Ureter (tissue), 1 donor: ENCODE measurements at places on chromosomes 1 and 21. TPM values are rescaled to one million over a fixed set of nuclear protein-coding genes. Genes with fewer than 3 reads are reported as not detected.

GRCh38 chr1:21939650-21940374, 2.7 kb upstream of the HSPG2 start:
- DNase-seq, result peak; percentile 85

DNA sequence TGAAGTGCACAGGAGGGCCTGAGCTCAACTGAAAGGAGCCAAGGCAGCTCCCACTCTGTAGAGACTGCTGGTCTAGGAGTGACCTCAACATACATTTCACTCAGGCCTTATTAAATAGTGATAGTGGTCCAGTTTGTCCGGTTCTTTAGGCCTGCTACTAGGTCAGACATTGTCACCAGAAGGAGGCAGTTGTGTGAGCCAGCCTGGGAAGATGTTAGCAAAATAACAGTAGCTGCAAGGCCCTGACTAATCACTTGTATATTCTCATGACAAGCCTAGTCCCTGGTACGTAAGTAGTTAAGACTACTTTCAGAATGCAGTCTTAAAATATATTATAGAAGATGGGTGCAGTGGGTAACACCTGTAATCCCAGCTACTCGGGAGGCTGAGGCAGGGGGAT, 264.0 kb upstream of the CAMK1G start:
- DNase-seq, result no peak

GRCh38 chr1:228118040-228118439, 8.9 kb upstream of the MRPL55 start:
- no peak for DNase-seq

The ANKRD65 gene
- total RNA-seq, result 40.9 TPM

- peak; percentile 32 for DNase-seq
These were observed 80.4 kb downstream of the ADARB1 start for GRCh38 chr21:45154511-45155508.

GRCh38 chr1:118223426-118223825, 38.4 kb upstream of the SPAG17 start:
- no peak for DNase-seq
